ENCODE measurements at places on chromosomes 1 and 21. TPM values are rescaled to one million over a fixed set of nuclear protein-coding genes. Genes with fewer than 3 reads are reported as not detected.
A peak's percentile ranks its signal among the peaks of the same experiment; 100 is the strongest.

OR2L8 gene
- total RNA-seq: not detected

BCL10 gene
- 22.7 TPM for total RNA-seq

GRCh38 chr1:243528459-243529121, 272.7 kb downstream of the SDCCAG8 start:
- no peak for DNase-seq

DNA sequence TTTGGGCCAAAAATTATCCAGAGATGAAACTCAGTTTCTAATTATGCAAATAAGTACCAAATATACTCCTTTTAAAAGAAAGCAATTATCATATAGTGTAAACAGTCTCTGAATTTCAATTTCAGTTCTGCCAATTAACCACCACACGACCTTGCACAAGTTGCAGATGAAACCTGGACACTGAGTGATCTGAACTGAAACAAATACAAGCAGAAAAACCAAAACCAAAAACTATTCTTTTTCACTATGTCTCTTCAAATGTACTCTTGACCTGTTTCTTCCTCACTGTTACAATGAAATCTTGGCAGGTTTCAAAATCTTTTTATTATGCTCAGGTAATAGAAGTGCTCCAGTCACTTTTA, 79.2 kb downstream of the TYW3 start:
- DNase-seq: no peak

DNA sequence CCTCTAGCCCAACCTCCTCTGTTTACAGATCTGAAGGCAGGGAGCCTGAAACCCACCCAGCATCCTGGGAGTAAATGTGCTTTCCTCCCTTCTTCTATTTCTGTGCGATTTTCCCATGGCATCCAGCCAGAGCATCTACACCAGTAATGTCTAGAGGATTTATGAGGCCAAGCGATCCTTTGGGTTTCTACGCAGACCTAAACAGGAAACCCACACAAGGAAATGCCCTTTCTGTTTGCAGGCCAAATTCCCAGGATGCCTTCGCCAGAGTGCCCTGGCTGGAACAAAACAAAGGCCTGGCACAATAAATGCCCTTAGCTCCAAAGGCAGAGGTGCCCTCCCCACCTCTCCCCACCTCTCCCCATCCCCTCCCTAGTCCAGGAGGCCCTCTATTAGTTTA, 110.5 kb upstream of the CDC42BPA start:
- peak; percentile 41 for DNase-seq

DNA sequence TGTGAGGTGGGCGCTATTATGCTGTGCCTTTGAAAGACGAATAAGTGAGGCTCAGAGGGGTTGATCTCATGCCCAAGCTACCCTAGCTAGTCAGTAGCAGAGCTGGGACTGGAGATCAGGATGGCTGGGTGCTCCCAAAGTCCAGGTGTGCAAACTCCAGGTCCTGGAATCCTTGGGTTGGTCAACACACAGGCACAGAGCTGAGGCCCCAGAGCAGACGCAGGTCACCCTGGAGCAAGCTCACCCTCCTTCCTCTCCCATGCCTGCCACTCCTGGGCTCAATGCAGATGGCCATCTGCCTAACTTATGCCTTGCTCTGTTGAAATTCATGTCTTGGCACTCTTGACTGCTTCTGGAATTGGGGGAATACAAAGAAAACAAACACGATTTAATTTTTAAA, 587.2 kb downstream of the PTPRU start:
- no peak for DNase-seq

GRCh38 chr1:191901651-191902050, 256.6 kb upstream of the RGS18 start:
- DNase-seq: no peak

DNA sequence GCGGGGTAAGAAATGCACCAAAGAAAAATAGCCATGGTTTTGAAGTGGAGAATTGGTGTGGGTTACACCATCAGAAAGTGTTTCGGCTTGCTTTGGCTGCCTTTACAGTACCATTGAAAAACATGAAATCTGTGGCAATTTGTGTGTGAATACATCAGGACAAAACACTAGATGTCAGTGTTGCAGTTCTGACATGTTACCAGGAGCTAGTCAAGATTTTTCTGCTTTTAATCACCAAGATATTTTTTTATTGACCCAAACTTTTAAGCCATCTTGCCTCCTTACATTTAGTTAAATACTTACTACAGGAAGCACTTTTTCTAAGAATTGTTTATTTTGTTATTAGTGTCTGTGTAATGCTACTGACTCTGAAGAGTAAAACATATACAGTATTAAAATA, 14.3 kb downstream of the RRP15 start:
- DNase-seq: no peak

GRCh38 chr21:14737922-14738321, 191.8 kb upstream of the SAMSN1 start:
- DNase-seq: peak; percentile 32

GRCh38 chr21:35107520-35107919, 58.4 kb upstream of the RUNX1 start:
- DNase-seq: no peak

DNA sequence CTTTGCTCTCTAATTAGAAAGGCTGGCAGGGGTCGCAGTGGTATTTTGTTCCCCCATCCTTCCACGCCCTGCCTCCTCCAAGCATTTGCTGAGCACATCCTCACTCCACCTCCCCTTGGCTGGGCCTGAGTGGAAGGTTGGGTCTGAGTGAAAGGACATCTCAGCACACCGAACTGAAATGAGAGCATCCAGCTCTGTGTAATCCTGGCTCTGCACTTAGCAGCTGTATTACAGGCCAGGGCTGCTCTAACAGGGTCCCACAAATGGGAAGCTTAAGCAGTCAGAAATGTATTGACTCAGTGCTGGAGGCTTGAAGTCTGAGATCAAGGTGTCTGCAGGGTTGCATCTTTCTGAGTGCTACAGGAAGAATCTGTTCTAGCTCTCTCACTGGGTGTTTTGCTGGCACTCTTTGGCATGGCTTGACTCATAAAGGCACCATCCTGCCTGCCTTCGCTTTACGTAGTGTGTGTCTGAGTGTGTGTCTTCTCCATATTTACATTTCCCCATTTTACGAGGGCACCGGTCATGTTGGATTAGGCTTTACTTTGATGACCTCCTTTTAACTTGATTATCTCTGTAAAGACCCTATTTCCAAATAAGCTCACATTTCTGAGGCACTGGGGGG, 48.5 kb upstream of the IGSF21 start:
- no peak for DNase-seq

Data from adrenal gland (tissue), 19 donors.